GM12878 (cell line): ENCODE measurements at places on chromosomes 12 and 14.

GRCh38 chr12:132583736-132584135 lies 26.6 kb downstream of the LRCOL1 start:
- DNase-seq: no peak
- H3K4me1 ChIP-seq: no peaks in the 10 kb centered on the region
- no peaks in the 10 kb centered on the region for H3K36me3 ChIP-seq
- no peak overlapping the region for H3K4me3 ChIP-seq
- no peak overlapping the region for H3K27ac ChIP-seq

GRCh38 chr12:52682381-52682660 lies 2.1 kb upstream of the KRT1 start:
- no peaks in the 10 kb centered on the region for H3K36me3 ChIP-seq
- H3K27me3 ChIP-seq: peaks cover 1% of the 10 kb centered on the region
- no peaks in the 10 kb centered on the region for H3K4me1 ChIP-seq
- no peak for DNase-seq

- no peaks in the 10 kb centered on the region for H3K4me1 ChIP-seq
- H3K27me3 ChIP-seq: no peaks in the 10 kb centered on the region
- no peak overlapping the region for H3K27ac ChIP-seq
- no peak for DNase-seq
These were observed 451.2 kb downstream of the RPS29 start for GRCh38 chr14:49134940-49135339.

DNA sequence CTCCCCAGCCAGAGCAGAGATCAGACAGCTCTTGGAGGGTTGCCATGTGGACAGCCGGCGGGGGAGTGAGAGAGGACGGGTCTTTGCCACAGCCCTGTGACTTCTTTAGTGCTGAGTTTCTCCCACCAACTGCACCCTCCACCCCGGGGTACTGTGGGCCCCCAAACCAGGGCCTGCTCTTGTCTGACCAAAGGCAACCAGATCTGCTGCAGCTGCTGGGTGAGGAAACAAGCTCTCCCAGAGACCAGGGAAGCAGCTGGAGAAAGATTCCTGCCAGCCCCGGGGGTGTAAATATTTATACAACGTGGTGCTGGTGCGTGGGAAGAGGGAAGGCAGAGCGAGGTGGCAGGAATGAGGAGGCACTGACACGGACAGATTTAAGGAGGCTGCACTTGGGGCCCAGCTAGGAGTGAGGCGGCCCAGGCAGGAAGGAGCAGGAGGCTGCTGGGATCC lies 14.3 kb upstream of the ZFP36L1 start:
- H3K4me3 ChIP-seq: no peak overlapping the region
- H3K27ac ChIP-seq: peak overlapping the region; percentile 42; the same call in 1 of the 2 replicates
- DNase-seq: no peak
- no peaks in the 10 kb centered on the region for H3K27me3 ChIP-seq

GRCh38 chr12:52221912-52222457 lies 11.1 kb upstream of the KRT7 start:
- no peak overlapping the region for H3K27ac ChIP-seq
- no peaks in the 10 kb centered on the region for H3K36me3 ChIP-seq
- DNase-seq: no peak

DNA sequence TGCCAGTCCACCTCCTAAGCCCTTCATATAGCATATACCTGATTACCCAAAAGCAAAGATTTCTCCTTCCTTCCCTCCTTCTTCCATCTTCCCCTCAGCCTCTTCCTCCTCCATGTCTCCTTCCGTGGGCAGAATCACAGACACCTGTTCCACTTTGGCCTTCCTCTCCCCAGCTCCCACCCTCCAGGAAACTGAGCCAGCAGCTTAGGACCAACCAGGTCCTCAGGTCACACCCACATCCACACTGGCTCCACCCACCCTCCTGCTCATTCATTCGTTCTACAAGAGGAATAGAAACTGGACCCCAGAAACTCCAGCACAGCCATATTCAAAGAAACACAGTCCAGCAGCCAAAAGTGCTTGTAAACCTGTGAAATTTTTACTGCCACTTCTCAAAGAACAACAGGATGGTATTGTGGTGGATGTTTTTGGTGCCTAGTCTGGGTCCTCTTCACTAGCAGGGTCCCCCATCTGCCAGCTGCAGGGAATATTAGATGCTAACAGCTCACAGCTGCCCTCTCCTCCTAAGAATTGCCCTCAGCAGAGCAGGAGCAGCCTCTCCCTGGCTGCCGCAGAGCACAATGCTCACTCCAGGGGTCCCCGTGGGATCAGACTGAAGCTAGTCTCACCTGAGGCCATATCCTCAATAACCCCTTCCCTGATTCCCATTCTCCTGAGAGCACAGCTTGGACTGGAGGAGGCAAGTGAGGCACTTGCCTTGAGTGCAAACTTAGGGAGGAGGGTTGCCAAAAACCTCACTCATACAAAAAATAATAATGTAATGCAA lies 18.4 kb downstream of the CMKLR1 start:
- H3K4me3 ChIP-seq: peak overlapping the region; percentile 69
- H3K4me1 ChIP-seq: peaks cover 50% of the 10 kb centered on the region
- H3K27me3 ChIP-seq: no peaks in the 10 kb centered on the region
- H3K27ac ChIP-seq: peak overlapping the region; percentile 89
- no peaks in the 10 kb centered on the region for H3K36me3 ChIP-seq
- DNase-seq: peak; percentile 85

GRCh38 chr14:68734231-68734732 lies 58.6 kb downstream of the ZFP36L1 start:
- peak; percentile 48 for DNase-seq
- H3K4me3 ChIP-seq: no peak overlapping the region
- no peaks in the 10 kb centered on the region for H3K36me3 ChIP-seq
- H3K4me1 ChIP-seq: peaks cover 15% of the 10 kb centered on the region
- H3K27ac ChIP-seq: no peak overlapping the region
- H3K27me3 ChIP-seq: no peaks in the 10 kb centered on the region

GRCh38 chr12:67299526-67299925 lies 30.4 kb downstream of the CAND1 start:
- H3K27ac ChIP-seq: no peak overlapping the region
- H3K36me3 ChIP-seq: peaks cover 22% of the 10 kb centered on the region
- no peak overlapping the region for H3K4me3 ChIP-seq
- no peak for DNase-seq
- no peaks in the 10 kb centered on the region for H3K4me1 ChIP-seq

GRCh38 chr12:65941388-65941787 lies 117.1 kb downstream of the HMGA2 start:
- no peak overlapping the region for H3K27ac ChIP-seq
- H3K27me3 ChIP-seq: no peaks in the 10 kb centered on the region
- H3K4me1 ChIP-seq: no peaks in the 10 kb centered on the region
- no peaks in the 10 kb centered on the region for H3K36me3 ChIP-seq
- DNase-seq: no peak
- no peak overlapping the region for H3K4me3 ChIP-seq

DNA sequence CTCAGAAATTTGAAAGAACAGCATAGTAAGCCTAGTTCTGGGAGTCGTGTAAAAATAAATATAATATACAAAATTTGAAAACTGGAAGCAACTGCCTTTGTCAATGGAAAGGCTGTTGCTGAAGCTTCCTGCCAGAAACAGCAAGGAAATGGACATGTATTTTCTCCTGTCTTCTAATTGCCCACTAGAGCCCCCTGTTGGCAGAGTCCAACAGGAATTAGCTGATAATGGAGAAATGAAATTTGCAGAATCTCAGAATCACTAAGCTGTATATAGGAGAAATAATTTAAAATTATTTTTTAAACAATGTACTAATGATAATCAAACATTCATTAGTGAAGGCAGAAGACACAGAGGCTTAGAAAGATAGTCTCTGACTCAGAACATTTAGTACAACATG lies 414.8 kb downstream of the SLC6A15 start:
- no peaks in the 10 kb centered on the region for H3K36me3 ChIP-seq
- no peaks in the 10 kb centered on the region for H3K27me3 ChIP-seq
- no peak overlapping the region for H3K4me3 ChIP-seq
- H3K27ac ChIP-seq: no peak overlapping the region

- H3K36me3 ChIP-seq: no peaks in the 10 kb centered on the region
- H3K4me1 ChIP-seq: peaks cover 5% of the 10 kb centered on the region; the same call in 1 of the 2 replicates
- DNase-seq: no peak
- H3K27me3 ChIP-seq: no peaks in the 10 kb centered on the region
These were observed 1.0 kb upstream of the GXYLT1 start for GRCh38 chr12:42145552-42146215.

DNA sequence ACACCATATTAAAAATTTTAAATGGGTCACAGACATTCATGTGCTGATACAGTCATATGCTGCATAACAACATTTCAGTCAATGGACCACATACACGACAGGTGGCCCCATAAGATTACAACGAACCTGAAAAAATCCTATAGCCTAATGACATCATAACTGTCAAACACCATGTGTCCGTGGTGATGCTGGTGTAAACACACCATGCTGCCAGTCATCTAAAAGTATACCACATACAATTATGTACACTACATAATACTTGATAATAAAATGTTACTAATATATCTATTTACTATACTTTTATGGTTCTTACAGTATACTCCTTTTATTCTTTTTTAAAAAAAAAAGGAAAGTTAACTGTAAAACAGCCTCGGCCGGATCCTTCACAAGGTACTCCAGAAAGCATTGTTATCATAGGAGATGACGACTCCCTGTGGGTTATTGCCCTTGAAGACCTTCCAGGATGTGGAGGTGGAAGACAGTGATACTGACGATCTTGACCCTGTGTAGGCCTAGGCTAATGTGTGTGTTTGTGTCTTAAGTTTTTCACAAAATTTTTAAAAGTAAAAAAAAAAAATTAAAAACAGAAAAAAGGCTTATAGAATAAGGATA lies 5.0 kb upstream of the TDG start:
- no peak for DNase-seq
- no peaks in the 10 kb centered on the region for H3K27me3 ChIP-seq
- H3K27ac ChIP-seq: no peak overlapping the region
- H3K4me1 ChIP-seq: no peaks in the 10 kb centered on the region
- H3K4me3 ChIP-seq: no peak overlapping the region

DNA sequence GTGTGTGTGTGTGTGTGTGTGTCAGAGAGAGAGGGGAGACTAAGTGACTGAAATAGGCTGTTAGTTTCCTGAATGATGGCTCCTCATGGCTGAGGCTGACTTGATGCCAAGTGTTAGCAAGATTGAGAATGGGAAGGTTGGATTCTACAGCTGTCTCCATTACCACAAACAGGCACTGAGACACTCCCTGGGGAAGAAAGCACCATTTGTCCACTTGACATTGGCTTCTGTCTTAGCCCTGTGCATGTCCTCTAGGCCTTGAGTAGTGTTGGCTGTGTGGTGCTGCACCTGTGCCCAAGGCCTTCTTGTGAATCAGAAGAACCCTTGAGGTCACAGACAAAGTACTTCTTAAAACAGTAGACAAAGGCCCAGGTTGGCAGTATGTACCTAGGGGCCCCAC lies 15.6 kb downstream of the ERG28 start:
- H3K27ac ChIP-seq: no peak overlapping the region
- H3K4me3 ChIP-seq: no peak overlapping the region
- DNase-seq: no peak

DNA sequence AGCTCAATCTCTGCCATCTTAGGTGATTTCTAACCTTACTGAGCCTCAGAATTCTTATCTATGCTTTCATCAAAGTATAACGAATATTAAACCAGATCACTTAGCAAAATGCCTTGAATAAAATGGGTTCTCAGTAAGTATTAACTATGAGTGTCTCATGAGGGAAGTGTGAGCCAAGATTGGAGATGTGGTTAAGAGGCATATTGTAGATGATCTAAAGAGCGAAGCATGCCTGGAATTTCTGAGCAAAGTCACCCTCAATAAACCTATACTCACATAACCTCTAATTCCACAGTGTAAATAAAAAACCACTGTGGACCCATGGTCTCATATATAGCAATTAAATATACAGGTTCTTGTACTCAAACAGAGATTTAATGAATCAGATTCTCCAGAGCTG lies 193.1 kb upstream of the FSCB start:
- no peak for DNase-seq
- no peaks in the 10 kb centered on the region for H3K4me1 ChIP-seq
- H3K36me3 ChIP-seq: no peaks in the 10 kb centered on the region
- H3K27me3 ChIP-seq: no peaks in the 10 kb centered on the region
- no peak overlapping the region for H3K4me3 ChIP-seq
